EL (cell line): ENCODE measurements at places on chromosomes 1 and 21.

GRCh38 chr1:7376676-7377075 is 394.4 kb upstream of the VAMP3 start:
- no peak for DNase-seq

DNA sequence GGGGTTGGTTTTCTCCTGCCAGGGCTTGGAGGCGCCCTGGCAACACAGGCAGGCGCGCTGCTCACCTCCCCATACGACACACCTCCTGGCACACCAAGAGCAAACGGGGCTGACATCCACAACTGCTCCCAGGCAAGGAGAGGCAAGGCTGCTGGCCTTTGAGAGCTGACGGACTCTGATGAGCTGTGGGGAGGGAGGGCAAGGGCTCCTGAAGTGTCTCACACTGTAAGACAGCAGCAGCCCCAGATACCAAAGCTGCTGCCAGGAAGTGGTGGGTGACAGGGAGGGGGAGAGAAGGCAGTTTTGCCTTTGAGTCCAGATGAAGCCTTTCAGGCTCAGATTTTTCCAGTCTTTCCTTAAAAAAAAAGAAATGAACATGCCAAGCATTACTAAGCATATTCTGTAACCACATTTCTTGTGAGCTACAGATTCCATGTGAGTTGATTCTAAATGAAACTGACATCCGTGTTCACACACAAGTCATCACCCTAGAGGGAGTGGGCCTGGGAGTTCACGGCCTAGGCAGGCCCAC is 24.3 kb downstream of the PGBD5 start:
- DNase-seq = peak; percentile 45

- peak; percentile 33 for DNase-seq
These were observed 13.9 kb upstream of the SCMH1 start for GRCh38 chr1:41255978-41256377.

- no peak for DNase-seq
These were observed 935 bp upstream of the YIPF1 start for GRCh38 chr1:53890522-53890941.

- DNase-seq = no peak
These were observed 10.0 kb upstream of the IGSF3 start for GRCh38 chr1:116677474-116678062.

DNA sequence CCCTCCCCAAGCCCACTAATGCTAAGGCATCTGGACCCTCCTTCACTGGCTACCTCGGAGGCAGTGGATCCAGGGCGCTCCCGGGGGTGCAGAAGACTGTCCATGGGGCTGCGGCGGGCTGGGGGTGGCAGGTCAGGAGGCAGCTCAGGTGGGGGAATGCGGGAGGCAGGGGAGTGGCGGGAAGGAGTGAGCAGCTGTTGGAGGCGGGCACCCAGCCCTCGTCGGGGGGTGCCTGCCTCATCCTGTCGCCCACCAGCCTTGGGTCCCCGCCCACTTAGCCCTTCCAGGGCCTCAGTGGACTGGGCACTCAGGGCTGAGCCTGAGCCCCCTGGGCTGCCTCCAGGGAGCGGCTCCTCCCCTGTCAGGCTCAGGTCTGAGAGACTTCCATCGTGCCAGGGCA is 10.7 kb upstream of the GATAD2B start:
- no peak for DNase-seq

- no peak for DNase-seq
These were observed 218.5 kb downstream of the NFIA start for GRCh38 chr1:61300899-61301298.

DNA sequence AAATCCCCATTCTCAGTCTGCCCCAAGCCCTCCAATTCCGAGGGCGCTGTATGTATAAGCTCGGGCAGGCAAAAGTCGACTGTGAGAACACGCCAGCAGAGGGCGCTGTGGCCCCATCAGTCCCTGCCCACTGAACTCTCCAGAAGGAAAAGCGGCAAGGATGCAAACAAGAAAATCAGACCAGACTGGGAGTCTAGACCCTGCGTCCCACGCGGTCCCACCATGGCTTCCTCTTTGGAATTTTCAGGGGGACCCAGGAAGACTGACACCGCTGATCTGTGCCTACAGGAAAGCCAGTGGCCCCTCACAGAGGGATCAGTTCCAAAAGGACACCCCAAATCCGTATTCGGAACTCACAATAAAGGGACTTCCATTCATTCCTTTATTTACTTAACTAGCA is 19.5 kb downstream of the TEX35 start:
- peak; percentile 82 for DNase-seq
